ENCODE measurements at places on chromosomes 2 and 18. TPM values are rescaled to one million over a fixed set of nuclear protein-coding genes. Genes with fewer than 3 reads are reported as not detected.

- DNase-seq, result no peak
Measured at GRCh38 chr2:100424277-100424875, 6.9 kb upstream of the CHST10 start.

- DNase-seq, result no peak
Measured at GRCh38 chr18:45596036-45596435, 19.2 kb upstream of the SLC14A2 start.

- no peak for DNase-seq
Measured at GRCh38 chr18:8803063-8803795, 97.9 kb downstream of the MTCL1 start.

- DNase-seq, result no peak
Measured at GRCh38 chr2:134023854-134024253, 230.0 kb upstream of the MGAT5 start.

- DNase-seq, result no peak
Measured at GRCh38 chr2:12207491-12207890, 461.1 kb downstream of the LPIN1 start.

DNA sequence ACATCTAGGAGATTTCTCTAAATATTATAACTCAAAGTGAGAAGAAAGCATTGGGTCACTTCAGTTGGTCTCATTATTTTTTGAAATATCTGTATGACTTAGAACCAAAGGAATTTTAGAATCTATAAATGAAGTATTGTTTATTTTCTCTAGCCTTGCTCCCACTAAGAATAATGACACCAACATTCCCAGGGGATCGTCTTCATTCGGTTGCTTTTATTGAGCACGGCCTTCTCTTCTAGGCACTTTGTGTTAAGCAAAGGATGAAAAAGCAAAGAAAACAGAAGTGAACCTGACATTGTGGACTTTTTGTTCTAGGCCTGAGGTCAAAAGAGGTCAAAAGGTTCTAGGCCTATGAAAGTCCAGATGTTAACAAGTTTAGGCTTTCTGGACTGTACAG is 231.9 kb downstream of the GALR1 start:
- no peak for DNase-seq

GRCh38 chr2:113370478-113371091 is 66.9 kb upstream of the ZNG1B start:
- peak; percentile 57 for DNase-seq

DNA sequence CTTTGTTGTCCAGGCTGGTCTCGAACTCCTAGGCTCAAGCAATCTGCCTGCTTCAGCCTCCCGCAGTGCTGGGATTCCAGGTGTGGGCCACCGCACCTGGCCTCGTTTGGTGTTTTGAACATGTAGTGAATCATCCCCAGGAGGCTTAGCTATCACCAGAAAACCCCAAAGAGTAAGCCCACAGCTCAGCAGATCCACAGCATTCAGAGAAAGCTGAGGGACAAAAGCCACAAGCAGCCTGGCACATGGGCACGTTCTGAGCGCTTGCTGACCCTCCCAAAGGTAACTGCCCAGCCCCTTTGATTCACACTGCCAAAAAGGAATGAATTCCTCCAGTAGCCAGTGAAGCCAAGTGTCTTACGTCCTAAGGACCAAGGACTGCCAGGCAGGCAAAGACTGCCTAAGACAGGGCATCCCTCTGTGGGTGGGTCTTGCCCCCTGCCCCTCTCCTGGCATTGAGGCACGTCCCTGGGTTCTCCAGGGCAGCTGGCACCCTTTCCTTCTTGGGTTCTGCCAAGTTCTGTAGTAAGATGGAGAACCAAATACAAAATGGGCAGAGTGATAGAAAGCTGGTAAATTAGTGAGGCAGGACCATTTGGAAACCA is 31.7 kb downstream of the MBP start:
- peak; percentile 28 for DNase-seq

DNA sequence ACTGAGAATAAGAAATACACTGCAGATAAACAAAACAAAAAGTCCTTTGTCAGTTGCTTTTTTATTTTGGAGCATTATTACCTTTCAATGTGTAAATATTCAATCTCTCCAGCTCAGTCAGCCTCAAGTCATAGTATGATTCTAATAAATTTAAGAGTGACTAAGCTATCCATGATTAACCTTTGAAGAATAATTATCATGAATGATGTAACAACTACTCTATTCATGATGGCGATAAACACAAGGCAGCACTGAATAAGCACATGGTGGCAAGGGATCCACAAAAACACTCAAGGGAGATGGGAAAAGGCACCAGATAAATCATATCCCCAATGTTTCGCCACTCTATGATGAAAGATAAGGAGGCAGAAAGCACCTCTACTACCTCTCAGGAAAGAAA is 67.0 kb downstream of the MAP4K3 start:
- DNase-seq, result no peak

- peak; percentile 42 for DNase-seq
Measured at GRCh38 chr2:61538920-61539520, 864 bp upstream of the XPO1 start.

DNA sequence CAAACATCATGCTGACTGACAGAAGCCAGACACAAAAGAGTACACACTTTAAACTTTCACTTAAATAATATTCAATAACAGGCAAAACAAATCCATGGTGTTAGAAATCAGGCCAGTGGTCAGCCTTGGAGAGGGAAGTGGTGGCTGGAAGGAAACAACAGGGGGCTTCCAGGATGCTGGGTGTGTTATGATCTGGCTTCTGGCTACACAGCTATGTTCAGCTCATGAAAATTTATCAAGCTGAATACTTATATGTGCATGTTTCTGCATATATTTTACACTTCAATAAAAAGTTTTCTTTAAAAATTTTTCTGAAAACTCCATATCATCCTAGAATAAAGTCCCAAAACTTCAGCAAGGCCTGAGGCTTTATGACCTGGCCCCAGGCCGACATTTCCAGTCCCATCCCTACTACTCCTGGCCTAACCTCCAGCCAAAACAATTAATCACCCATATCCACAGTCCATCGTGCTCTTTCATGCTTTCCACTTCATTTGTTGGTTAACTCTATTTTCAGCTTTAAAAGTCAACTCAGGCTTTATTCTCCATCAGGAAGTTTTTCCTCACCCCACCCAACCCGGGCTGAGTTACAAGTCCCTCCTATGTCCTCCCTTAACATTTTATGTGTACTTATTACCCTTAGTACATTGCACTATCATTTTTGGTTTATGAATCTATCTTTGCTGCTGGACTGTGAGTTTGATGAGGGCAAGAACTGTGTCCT is 27.9 kb upstream of the SPTBN1 start:
- DNase-seq, result no peak

- DNase-seq, result no peak
Measured at GRCh38 chr2:190855245-190855644, 25.4 kb upstream of the GLS start.

DNA sequence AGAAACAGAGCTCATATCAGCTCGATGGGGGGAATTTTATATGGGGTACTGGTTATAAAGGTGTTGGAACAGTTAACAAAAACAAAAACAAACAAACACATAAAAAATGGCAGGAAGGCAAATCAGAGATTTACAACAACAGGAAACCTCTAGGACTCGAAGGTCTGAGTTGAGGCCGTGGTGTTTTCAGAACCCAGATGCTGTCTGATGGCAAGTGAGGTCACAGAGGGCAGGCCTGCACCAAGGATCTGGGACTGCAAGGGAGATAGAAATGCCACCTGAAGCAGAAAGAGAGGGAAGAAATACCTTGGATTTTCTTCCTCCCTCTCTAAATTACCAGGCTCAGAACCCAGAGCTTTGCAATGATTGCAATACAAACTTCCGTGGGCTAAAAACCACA is 429.5 kb downstream of the ZNF521 start:
- DNase-seq, result no peak

DNA sequence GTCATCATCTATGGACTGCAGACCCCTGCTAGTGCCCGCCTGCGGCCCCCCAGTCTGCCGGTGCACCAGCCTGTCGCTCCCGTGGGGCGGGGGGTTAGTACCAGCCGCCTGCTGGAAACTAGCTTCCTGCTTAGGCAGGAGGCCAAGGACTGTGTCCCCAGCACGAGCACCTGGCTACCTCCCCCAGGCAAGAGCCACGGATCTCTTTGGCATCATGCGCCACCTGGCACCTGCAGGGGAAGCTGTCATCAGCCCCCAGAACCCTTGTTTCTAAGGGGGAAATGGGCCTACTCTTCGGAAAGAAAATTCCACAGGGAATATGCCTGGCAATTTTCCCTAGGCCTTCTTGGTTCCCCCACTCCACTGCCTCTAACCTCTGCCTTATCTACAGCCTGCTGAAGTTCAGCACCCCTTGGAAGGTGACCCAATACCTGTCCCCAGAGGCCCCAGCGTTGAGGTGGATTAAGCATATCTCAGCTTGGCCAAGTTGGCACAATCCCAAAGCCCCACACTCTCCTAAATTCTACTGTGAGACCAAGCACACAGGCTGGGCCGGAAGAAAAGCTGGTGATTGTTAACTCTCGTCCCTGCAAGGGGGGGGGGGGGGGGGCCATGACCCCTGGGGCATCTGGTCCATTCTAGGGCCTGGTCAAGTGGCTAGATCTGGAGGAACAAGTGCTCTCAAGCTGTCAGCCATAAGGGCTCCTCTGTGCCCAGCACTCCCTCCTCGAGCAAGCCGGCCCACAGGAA is 62.0 kb upstream of the POMC start:
- DNase-seq, result no peak

DNA sequence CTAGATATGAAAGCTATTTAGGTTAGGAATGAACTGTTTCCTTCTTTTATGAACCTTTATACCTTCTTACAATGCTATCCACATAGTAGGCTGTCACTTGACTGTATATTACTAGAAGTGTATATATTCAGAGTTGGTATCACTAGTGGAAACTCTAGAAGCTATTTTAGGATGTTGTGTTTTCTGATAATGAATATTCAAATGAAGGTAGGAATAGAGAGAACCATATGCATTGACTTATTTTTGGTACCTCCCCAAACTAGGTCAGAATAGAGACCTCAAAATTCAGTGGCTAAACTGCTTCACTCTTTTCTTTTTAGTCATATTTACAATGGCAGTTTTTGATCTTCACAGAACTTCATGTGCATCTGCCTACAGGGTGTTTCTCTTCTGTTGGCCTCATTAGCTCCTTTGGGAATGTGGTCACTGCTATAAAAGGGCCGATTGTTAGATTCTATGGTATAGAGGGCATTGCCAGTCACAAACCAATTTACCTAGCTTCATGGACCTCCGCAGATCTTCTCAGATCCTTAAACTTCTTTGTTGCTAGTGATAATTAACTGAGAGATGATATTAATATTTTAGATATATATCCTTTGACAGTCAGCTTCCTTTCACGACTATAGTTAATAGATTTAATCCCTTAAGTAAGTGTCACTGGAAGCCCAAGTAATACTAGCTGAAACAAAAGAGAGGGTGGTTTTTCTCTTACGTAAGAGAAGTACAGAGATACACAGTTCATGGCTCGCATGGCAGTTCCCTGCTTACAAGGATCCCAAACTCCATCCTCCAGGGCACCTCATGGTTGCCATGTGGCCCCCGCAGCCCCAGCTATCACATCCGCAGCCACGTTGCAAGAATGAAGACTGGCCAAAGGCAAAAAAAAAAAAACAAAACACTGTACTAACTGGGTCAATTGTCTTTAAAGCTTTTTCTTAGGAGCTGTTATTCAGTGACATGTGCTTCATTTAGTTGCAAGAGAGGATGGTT is 61.0 kb downstream of the TSPYL6 start:
- DNase-seq, result no peak

GRCh38 chr2:88658326-88658725 is 31.1 kb upstream of the EIF2AK3 start:
- DNase-seq, result no peak

GRCh38 chr2:127743477-127744026 is 42.3 kb downstream of the SFT2D3 start:
- no peak for DNase-seq

- DNase-seq, result no peak
Measured at GRCh38 chr2:124213977-124214587, 189.0 kb downstream of the CNTNAP5 start.

- no peak for DNase-seq
Measured at GRCh38 chr2:41432459-41432858, 615.4 kb upstream of the PKDCC start.

GRCh38 chr2:148593421-148593820 is 51.1 kb upstream of the EPC2 start:
- no peak for DNase-seq

- no peak for DNase-seq
Measured at GRCh38 chr18:32200766-32201165, 10.9 kb downstream of the MEP1B start.

GRCh38 chr2:203238704-203239526 is at the start of gene CYP20A1:
TSS of gene CYP20A1 (plus strand) at chr2:203239018. CDS start at chr2:203239063, 45 bp downstream.
- DNase-seq, result peak; percentile 98

- no peak for DNase-seq
Measured at GRCh38 chr2:27798948-27799645, 27.6 kb downstream of the MRPL33 start.

GRCh38 chr2:23605236-23605635 is 220.3 kb downstream of the KLHL29 start:
- no peak for DNase-seq

GRCh38 chr2:70411483-70412125 is 109.7 kb upstream of the FAM136A start:
- DNase-seq, result no peak

- no peak for DNase-seq
Measured at GRCh38 chr2:54274781-54275242, 18.8 kb upstream of the TSPYL6 start.

DNA sequence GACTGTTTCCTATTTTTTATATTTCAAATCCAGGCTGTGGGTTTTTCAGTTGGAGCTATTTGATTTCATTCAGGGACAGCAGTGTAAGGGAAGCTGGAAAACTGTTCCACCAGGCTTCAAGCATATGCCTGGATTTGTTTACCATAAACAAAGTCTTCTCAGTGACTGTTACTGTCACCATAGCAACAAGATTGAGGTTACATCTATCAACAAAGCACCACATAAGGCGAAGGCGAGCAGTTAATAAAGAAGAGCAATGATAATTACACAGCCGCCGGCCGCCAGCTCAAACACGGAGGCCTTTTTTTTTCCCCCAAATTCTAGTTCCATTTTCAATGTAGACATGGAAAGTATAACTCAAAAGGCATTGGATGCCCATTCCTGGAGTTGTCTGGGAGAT is 553.7 kb upstream of the SYT4 start:
- no peak for DNase-seq

DNA sequence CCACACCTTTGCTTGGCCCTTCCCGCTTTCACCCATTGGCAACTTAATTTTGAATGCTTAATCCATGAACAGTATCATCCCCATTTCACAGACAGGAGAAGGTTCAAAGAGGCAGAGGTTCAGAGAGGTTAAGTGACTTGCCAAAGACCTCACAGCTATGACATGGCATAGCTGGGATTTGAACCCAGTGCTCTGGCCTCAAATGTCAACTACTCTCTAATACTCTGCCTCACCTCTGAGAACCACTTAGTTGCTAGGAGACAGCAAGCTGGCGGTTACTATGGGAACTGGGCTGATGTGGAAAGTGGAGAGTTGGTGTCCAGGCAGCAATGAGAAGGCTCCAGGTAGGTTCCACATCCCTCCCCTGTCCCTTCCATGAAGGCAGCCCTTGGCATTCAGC is 15.8 kb upstream of the PRSS56 start:
- DNase-seq, result no peak

- DNase-seq, result no peak
Measured at GRCh38 chr2:24743924-24744323, 49.3 kb downstream of the PTRHD1 start.

- DNase-seq, result no peak
Measured at GRCh38 chr2:155308367-155309009, 610.0 kb downstream of the KCNJ3 start.

Gene MOB4
- 17.7 TPM for total RNA-seq

Gene VAPA
- 119 TPM for total RNA-seq

Gene ACMSD
- not detected for total RNA-seq

Gene ERMN
- total RNA-seq, result 4.3 TPM

Gene COL4A4
- 0.25 TPM for total RNA-seq

Gene FN1
- 6.7 TPM for total RNA-seq

Gene NAB1
- total RNA-seq, result 18.9 TPM

Gene GTF3C2
- total RNA-seq, result 87.8 TPM

Gene MYL12B
- 216 TPM for total RNA-seq

Gene PMAIP1
- total RNA-seq, result 19.5 TPM

Data from T-cell (primary cell).